ENCODE measurements at places on chromosomes 6 and 20. TPM values are rescaled to one million over a fixed set of nuclear protein-coding genes. Genes with fewer than 3 reads are reported as not detected.

The GABRR1 gene
- total RNA-seq = not detected

The SNX21 gene
- total RNA-seq = 133 TPM

The TBXT gene
- total RNA-seq = not detected

The CGA gene
- total RNA-seq = not detected

The C4B gene
- total RNA-seq = 108 TPM

The TUBB2B gene
- 1.8 TPM for total RNA-seq

The COX4I2 gene
- not detected for total RNA-seq

The TAAR8 gene
- total RNA-seq = not detected

The HSPA1L gene
- 1.2 TPM for total RNA-seq

The OTOR gene
- not detected for total RNA-seq

The RAET1L gene
- total RNA-seq = not detected

The SLC17A3 gene
- total RNA-seq = 0.63 TPM

The BEND3 gene
- 0.54 TPM for total RNA-seq

The MAS1 gene
- 0.14 TPM for total RNA-seq

The TSBP1 gene
- total RNA-seq = not detected

The NFATC2 gene
- 24.5 TPM for total RNA-seq

The MUC22 gene
- total RNA-seq = not detected

The PKIB gene
- 0.81 TPM for total RNA-seq

The FAM210B gene
- total RNA-seq = 37.3 TPM

The R3HDML gene
- total RNA-seq = not detected

The FRK gene
- total RNA-seq = 16.0 TPM

The RAMACL gene
- total RNA-seq = 4.7 TPM

The GMPR gene
- total RNA-seq = 17.0 TPM

The GRM1 gene
- not detected for total RNA-seq

The GJA10 gene
- total RNA-seq = not detected

The PLCB4 gene
- 24.1 TPM for total RNA-seq

The PTPN1 gene
- total RNA-seq = 68.9 TPM

The NRN1 gene
- total RNA-seq = 5.0 TPM

The ASXL1 gene
- 74.5 TPM for total RNA-seq

The ZSCAN31 gene
- 15.4 TPM for total RNA-seq

Data from thoracic aorta (tissue), 2 donors.